ENCODE measurements at places on chromosomes 11 and 22.
A peak's percentile ranks its signal among the peaks of the same experiment; 100 is the strongest.

DNA sequence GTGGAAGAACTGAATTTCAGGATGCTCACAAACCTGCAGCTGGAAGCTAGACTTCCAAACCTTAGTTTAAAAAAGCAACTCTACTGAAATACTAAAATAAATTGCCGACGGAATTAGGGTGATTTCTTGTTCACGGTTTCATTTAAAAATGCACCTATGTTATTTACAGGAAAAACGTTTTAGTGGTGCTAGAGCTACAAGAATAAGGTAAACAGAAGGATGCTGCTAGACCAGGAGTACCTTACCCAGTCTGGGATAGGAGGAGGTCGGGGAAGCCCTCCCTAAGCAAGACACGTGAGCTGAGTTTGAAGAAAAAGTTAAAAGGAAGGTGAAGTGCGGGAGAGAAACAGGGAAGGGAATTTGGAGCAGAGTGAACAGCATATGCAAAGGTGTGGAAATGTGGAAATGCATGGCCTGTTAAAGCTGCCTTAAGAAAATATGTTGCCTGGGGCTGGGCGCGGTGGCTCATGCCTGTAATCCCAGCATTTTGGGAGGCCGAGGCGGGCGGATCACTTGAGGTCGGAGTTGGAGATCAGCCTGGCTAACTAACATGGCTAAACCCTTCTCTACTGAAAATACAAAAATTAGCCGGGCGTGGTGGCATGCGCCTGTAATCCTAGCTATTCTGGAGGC is 1.4 kb upstream of the FTH1 start:
- no peaks in the 10 kb centered on the region for H3K27me3 ChIP-seq
- no peak for DNase-seq
- H3K4me3 ChIP-seq, result peak overlapping the region; percentile 62
- H3K4me1 ChIP-seq, result peaks cover 59% of the 10 kb centered on the region
- peaks cover 18% of the 10 kb centered on the region for H3K36me3 ChIP-seq
- peak overlapping the region; percentile 97 for H3K27ac ChIP-seq

DNA sequence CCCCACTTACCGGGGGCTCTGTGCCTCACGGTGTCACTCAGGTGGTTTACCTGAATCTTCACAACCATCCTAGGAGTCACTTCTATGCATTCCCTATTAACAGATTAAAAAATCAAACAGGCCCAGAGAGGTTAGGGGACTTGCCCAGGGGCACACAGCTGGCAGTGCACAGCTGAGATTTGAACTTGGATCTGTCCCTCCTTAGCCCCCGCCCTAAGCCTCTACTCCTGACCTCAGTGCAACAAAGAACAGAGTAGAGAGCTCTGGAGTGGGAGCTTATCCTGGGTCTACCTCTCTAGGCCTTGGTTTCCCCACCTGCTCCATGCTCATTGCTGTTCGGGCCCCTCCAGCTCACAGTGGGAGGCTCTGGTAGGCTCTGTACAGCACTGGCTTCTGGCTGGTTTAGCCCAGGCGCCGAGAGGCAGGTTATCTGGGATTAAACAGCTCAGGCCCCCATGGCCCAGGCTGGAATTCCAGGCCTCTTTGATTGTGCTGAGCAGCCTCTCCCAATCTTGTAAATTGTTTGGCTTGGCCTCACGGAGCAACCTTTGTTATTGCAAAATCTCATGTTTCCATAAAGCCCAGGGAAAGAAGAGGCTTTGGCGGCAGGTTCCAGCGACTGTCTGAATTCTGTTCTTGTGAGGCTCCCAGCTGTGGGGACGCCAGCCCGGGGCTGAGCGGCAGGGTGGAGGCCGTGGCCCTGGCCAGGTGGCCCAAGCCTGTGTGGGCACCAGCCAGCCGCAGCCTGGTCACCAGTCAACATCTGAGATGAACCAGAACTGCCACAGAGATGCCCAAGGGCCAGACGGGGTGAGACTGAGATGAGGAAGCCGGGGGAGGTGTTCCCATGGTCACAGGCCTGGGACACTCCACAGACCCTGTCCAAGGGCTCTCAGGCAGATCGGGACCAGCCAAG is 28.9 kb upstream of the SHISAL1 start:
- H3K27ac ChIP-seq, result no peak overlapping the region
- no peak for DNase-seq
- no peaks in the 10 kb centered on the region for H3K4me1 ChIP-seq
- H3K36me3 ChIP-seq, result no peaks in the 10 kb centered on the region
- peaks cover 14% of the 10 kb centered on the region for H3K27me3 ChIP-seq

DNA sequence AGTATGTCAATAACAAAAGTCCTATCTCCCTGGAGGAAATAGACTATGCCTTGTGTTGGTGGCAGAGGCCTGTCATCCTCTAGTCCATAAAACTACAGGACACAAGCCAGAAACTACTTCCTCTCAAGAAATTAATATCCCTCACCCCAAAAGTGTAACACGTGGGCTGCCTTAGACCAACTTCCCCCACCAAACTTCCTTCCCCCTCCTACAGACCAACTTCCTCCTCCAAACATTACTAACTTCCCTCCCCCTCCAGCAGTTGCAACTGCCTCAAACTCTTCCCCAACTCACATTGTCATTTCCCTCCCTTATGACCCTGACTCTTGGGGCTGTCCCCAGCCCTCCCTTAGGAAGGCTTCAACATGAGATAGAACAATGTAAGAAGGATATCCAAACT is 6.3 kb downstream of the OR52K2 start:
- H3K27ac ChIP-seq, result no peak overlapping the region
- DNase-seq, result no peak
- H3K4me3 ChIP-seq, result no peak overlapping the region
- peaks cover 4% of the 10 kb centered on the region for H3K4me1 ChIP-seq
- H3K27me3 ChIP-seq, result peaks cover 23% of the 10 kb centered on the region

GRCh38 chr11:1120532-1121330 is 37.0 kb upstream of the MUC5AC start:
- H3K4me1 ChIP-seq, result peaks cover 14% of the 10 kb centered on the region
- H3K27ac ChIP-seq, result no peak overlapping the region
- H3K36me3 ChIP-seq, result no peaks in the 10 kb centered on the region
- no peaks in the 10 kb centered on the region for H3K27me3 ChIP-seq

GRCh38 chr22:46382524-46382923 is 47.0 kb downstream of the TRMU start:
- H3K4me3 ChIP-seq, result no peak overlapping the region
- DNase-seq, result no peak
- H3K4me1 ChIP-seq, result no peaks in the 10 kb centered on the region
- H3K36me3 ChIP-seq, result peaks cover 18% of the 10 kb centered on the region

- no peak overlapping the region for H3K27ac ChIP-seq
- DNase-seq, result peak; percentile 51
- H3K4me3 ChIP-seq, result no peak overlapping the region
- H3K4me1 ChIP-seq, result peaks cover 4% of the 10 kb centered on the region
- H3K36me3 ChIP-seq, result no peaks in the 10 kb centered on the region
Observed at GRCh38 chr11:128956401-128957201, 13.9 kb upstream of the TP53AIP1 start.

DNA sequence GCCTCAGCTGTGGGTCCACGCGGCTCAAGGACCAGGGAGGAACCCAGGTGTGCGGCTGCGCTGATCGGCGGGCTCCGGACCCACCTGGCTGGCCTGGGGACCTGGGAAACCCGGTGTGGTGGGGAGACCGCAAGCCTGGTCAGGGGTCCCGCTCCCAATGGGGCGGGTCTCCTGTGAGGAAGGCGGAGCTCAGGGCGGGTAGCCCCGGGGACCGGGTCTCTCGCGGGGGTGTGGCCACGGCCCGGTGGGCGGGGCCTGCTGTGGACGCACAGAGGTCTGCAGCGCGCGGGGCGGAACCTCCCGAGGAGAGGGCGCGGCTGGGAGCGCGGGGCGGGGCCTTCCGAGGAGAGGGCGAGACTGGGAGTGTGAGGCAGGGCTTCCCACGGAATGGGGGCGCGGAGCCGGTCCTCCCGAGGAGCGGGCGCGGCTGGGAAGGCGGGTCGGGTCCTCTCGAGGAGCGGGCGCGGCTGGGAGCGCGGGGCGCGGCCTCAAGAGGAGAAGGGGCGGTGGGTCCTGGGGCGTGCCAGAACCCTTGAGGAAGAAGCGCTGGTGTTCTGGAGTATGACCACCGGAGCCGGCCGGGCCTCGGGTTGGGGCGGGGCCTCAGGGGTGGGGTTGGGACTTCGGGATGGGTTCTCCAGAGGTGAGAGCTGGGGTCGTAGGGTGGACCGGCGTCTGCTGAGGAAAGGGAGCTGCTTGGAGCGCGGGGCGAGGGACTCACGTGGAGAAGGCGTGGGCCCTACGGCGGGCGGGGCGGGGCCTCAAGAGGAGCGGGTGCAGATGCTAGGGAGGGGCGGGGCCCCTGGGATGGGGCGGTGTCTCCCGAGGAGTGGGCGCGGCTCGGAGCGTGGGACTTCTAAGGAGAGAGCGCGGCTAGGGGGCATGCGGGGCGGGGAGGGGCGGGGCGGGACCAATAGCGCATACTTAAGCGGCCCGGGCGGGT is 20.8 kb downstream of the DGCR6L start:
- peak overlapping the region; percentile 93 for H3K4me3 ChIP-seq
- DNase-seq, result peak; percentile 80
- peaks cover 5% of the 10 kb centered on the region for H3K27me3 ChIP-seq
- H3K4me1 ChIP-seq, result peaks cover 14% of the 10 kb centered on the region
- no peak overlapping the region for H3K27ac ChIP-seq

- H3K4me3 ChIP-seq, result peak overlapping the region; percentile 93
- peaks cover 40% of the 10 kb centered on the region for H3K4me1 ChIP-seq
- H3K36me3 ChIP-seq, result no peaks in the 10 kb centered on the region
- H3K27ac ChIP-seq, result peak overlapping the region; percentile 48
- peak; percentile 91 for DNase-seq
Observed at GRCh38 chr22:46674367-46674781, 54.2 kb downstream of the GRAMD4 start.
